ENCODE measurements at places on chromosomes 3 and 15.
A peak's percentile ranks its signal among the peaks of the same experiment; 100 is the strongest.

GRCh38 chr15:72070817-72071447 lies 47.0 kb downstream of the MYO9A start:
- DNase-seq, result no peak

GRCh38 chr3:71130471-71131374 lies 452.8 kb downstream of the FOXP1 start:
- DNase-seq, result peak; percentile 56

GRCh38 chr3:158775426-158776410 lies 26.1 kb upstream of the MFSD1 start:
- no peak for DNase-seq

DNA sequence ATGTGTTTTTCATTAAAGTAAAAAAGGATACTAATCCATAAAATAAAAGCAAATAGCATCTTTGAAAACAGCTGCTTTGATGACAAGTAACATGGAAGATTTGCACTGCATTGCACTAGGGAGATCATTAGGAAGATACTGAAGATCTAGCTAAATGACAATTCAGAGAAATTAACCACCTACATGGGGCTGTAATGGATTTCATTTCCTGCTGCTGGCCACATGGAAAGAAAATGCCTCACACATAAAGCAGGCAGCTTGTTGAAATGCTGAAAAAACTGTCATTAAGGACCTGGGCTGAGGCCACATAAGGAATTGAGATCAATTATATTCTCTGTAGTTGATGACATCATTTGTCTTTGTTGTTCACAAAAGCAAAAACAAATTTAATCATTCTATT lies 94.1 kb downstream of the PYDC2 start:
- DNase-seq, result no peak

DNA sequence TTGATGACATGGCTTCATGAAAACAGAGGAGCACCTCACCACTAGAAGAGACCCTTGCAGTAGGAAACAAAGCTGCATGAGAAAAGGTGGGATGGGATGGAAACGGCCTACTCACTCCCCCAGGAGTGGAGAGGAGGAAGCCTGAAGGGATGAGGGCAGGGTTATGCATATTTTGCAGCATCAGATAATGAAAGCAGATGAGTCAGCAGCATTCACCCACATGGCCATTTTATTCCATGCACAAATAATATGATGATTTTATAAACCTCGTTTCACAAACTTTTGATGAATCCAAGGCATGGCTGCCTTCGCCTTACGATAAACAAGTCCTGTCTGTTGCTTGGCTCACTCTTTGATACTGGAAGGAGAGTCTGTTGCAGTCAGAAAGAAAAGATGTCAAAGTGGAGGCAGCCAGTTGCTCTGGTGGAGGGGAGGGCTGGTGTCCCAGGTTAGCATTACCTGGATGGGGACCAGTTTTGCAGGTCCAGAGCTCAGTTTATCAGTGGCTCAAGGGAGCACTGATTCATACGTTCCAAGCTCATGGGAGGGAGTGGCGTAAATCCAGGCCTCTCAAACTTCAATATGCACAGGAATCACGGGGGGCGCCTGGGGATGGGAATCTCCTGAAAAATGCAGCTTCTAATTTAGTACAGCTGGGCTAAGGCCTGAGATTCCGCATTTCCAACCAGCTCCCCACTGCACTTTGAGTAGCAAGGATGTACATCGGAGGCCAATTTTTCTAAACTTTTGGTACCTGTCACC lies 9.2 kb upstream of the EHD4 start:
- DNase-seq, result no peak

DNA sequence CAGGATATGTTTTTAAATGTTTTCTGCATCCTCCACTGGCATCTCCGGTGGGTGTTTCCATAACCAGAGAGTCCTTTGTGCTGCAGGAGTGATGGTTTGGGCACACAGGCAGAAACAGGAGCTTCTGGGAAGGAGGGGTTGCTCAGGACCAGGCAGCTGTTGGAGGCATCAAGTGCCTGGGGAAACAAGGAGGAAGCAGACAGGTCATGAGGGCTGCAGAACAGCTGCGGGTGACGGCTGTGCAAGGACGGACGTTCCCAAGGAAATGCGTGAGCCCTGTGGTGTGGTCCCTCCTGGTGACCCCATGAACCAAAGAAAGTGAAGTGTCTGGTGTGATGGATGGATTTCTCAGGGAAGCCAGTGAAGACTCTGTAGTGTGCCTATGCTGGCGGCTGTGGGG lies 61.2 kb upstream of the TNFAIP8L3 start:
- DNase-seq, result no peak

DNA sequence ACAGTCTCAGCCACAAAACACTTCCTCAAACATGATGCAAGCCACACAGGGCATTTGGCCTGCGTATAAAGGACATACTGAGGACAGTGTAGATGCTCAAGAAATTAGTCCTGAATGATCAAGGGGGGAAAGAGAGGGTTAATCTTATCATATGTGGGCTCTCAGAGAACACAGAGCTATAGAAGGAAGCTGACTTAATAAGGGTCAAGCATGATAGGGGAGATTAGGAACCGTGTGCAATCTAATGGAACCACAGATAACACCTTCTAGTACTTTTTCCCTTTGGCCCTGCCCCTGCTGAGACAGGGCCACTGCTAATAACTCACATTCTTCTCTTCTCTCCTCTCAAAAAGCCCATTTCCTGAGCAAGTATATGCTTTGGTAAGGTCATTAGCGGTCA lies 114.1 kb upstream of the ADAMTS9 start:
- no peak for DNase-seq

DNA sequence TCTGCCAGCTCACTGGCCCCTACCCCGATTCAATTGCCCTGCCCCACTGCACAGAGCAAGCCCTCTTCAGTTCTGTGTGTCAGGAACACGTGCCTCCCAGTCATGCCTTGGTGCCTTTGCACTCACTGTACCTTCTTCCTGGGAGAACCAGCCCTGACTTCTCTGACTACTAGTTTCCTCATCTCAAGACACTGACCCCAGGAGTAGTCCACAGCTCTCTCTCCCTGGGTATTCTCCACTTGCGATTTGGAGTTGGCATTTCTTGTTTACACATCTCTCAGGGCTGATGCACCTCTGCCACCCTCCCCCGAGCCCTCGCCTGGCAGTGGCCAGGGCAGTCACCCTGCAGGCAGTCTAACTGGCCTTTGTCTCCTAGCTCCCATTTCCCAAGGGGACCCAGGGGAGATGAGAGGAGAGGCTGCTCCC lies 5.7 kb downstream of the CISH start:
- no peak for DNase-seq

DNA sequence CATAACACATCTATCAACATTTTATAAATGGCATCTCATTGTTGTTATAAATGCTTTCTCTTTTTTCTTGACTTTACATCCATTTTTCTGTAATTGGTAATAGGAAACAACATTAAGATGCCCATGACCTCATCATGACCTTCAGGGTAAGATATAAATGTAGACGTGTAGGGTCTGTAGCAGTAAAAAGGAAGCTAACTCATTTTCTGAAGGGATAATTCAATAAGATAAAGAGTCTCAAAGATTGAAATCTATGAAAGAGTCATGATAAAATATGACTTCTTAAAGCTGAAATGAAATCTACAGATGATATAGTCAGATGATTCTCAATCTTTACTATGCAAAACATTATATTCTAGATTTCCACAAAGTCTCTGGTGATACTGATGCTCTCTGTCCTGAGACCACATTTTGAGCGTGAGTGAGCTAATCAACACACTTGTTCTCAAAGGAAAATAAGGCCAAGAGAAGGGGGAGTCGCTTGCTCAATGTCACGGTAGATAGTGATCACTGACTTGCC lies 38.5 kb downstream of the TPRG1 start:
- DNase-seq, result no peak

DNA sequence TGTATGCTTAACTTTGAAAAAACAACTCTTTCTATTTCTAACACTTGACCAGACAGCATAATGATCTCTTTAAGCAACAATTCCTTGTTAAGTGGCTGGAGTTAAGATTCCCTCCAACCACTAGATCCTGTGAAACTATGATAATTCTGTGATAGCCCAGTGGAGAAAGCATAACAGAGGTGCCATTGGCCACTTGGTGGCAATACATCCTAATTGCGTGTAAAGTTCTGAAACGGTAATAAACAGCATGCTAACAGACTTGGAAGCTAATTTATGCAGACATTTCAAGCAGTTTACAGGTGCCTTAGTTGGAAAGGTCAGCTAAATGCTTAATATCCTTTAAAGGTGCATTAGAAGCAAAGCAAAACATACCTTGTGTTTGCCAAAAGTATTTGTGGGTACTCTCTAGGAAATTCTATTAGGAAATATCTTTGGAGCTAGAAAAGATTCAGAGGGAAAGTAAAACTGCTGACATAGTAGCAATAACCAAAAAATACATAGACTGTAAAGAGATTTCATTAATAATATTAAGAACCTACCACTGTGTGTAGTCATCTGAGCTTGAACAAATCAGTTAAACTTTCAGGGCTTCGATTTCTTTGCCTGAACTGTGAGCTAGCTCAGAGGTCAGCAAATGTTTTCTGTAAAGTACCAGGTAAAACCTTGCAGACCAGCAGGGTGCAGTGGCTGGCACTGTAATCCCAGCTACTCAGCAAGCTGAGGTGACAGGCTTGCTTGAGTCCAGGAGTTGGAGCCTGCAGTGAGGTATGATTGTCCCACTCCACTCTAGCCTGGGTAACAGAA lies 19.0 kb upstream of the CSTA start:
- DNase-seq, result no peak

GRCh38 chr3:54963641-54964040 lies 35.8 kb upstream of the LRTM1 start:
- no peak for DNase-seq

DNA sequence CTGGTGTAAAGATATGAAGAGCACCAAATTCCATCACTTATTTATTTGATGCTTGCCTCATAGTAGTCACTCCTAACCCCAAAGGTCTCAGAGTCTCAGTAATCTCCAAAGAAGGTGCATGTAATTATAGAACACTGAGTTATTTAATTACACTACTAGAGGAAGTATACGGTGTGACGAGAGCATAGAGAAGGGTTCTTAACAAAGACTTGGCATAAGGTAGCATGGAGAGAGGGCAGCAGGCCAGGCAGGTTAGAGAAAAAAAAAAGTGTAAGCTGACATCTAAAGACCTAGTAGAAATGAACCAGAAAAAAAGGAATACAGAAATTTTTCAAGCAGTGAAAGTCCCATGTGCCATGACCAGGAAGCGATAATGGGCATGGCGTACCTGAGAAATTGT lies 213.3 kb upstream of the TGFBR2 start:
- DNase-seq, result no peak

DNA sequence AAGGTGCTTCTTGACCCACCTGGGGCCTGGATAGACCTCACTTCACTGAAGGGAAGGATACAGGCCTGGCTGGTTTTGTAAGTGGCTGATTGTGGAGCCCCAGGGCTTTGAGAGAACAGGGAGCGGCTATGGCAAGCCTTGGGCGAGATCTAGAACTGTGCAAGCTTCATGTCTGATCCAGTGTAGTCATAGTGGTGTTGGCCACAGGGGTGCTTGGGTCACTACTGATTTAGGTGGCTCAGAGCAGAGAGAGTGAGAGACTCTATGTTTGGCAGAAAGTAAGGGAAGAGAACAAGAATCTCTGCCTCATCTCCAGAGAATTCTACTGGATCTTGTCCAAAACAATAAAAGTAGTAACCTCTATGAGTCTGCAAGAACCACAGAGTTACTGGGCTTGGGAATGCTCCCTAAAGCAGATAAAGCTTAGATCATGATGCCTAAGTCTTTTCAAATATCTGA lies 394.2 kb upstream of the EPHA3 start:
- DNase-seq, result no peak

DNA sequence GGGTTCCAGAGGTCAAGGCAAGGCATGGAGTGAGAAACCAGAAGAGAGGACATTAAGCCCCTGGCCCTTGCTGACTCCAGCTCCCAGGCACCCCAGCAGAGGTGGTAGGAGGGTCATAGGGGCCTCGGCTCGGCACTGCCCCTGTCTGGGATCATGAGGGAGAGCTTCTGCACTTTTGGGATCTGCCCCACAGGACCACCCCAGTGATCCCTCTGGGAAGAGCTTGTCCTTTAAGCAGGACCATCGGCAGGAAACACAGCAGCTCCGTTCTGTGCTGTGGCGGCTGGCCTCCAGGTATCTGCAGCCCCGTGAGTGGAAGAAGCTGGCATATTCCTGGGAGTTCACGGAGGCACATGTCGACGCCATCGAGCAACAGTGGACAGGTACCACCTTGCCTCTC lies 35.5 kb downstream of the ANKDD1A start:
- DNase-seq, result no peak

DNA sequence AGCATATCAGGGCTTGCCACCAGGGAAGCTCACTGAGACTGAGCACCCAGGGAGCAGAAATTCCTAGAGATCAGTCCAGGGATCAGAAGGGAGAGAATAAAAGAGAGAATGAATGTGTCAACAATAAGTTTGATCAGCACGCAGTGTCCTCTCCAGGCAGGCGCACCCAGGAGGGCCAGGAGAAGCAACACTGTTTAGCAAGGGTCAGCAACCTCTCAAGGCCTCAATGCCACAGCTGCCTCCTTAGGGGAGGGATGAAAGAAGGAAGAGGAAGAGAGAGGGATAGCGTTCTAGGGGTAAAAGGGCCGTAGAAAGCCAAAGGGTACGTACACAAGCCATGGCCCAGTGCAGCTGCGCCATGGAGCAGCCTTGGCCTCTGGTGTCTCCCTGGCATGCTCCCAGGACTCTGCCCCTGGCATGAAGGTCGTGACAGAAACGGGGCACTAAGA lies 399.8 kb downstream of the SHQ1 start:
- DNase-seq, result no peak

- no peak for DNase-seq
Measured at GRCh38 chr3:31379598-31379997, 153.1 kb upstream of the STT3B start.

DNA sequence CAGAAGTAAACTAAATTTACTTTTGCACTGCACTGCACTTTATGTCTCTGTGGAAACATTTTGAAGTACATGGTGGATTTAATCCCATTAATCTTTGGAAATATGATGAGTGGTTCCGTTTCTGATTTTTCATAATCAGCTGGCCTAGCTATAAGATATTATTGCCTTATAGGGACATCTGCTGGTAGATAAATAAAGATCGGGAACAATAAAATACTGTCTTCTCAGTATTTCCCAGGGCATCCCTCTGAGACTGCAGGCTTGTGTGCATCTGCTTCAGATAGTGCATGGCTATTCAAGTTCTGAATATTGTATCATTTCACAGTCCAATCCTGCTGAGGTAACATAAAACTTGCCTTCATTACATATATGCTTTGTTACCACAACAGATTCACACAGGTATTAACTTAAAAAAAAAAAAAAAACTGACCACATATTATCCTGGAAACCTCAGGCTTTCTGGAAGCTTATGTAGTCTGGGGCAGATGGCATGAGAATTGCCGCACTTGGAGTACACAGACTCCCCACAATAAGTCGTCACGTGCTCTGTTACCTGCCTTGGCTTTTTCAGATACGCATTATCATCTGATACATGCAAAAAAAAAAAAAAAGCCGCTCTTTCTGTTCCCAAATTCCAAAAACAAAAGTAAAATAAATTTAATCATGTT lies 330.8 kb upstream of the AGTR1 start:
- DNase-seq, result no peak
